ENCODE measurements at places on chromosomes 1 and 21.

DNA sequence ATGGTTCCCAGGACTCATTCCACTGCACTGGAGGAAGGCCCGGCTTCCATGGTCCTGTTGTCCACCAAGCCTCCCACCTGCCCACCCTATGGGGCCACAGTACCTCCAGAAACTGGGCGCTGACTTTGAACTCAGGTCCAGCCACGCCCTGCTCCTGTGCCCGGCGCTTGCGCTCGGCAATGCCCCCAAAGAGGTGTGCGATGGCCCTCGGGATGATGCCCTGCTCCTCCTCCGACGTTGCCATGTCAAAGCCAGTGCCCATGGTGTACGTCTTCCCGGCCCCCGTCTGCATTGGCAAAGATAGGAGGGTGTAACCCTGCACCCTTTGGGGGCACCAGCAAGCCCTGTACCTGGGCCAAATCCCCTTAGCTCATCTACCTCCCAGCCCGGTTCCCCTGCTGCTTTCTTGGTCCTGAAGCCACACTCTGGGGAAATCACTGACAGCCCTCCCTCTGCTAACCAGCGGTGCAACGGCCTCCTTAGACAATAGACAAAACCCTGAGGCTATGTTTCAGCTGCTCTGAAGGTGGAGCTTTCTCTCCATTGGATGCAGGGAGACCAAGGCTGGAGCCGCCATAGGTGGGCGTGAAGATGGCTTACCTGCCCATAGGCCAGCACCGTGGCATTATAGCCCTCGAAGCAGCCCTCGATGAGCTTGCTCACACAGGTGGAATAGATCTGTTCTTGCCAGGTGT is 14.7 kb downstream of the KIF21B start:
- no peak for DNase-seq

- DNase-seq, result no peak
Observed at GRCh38 chr1:31781138-31781755, 17.1 kb upstream of the ADGRB2 start.

DNA sequence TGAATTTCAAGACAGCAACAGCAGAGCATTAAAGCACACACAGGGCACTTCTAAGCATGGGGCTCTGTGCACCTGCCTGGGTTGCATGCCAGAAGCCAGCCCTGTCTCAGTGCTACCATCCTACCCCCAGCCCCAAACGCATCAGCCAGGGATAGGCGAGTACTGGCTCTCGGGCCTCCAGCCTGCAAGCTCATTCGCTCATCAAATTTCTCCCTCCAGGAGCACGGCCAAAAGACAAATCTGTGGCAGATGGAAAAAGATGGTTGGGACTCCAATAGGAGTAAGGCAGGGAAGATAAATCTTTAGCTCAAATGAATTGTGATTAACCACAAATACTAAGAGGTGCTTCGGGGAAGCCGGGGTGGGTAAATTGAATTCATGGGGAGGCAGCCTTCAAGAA is 189.6 kb downstream of the KAZN start:
- no peak for DNase-seq

DNA sequence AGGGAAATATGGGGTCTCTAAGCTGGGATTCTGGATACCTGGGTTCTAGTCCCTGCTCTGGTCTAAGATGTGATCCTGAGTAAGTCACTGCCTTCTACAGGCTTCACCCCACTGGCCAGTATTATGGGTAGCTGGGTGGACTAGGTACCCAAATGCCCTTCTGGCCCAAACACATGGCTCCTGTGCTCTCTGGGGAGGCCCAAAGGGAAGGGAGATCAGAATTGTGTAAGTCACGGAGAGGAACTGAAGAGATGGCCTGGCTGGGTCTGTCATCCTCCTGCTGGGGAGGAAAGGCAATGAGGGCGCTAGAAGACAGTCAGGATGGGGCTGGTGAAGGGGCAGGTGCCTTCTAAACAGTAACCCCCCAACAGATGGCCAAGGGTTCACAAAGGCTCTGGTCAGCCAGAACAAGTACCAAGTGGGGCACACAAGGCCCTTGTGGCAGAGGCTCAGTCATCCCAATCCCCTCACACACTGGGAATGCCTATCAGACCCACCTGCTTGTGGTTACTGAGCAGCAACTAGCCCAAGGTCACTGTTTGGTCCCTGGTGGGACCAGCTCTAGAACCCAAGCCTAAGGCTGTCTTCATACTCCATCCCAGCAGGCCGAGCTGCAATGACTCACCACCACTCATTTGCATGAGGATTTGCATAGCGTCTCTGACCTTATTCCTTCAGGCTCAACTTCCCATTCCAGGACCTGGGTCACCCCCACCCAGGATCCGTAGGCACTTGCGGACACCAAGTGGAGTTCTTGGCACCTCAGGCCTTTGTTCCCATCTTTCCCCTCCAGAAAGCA is 9.2 kb downstream of the MEF2D start:
- no peak for DNase-seq

DNA sequence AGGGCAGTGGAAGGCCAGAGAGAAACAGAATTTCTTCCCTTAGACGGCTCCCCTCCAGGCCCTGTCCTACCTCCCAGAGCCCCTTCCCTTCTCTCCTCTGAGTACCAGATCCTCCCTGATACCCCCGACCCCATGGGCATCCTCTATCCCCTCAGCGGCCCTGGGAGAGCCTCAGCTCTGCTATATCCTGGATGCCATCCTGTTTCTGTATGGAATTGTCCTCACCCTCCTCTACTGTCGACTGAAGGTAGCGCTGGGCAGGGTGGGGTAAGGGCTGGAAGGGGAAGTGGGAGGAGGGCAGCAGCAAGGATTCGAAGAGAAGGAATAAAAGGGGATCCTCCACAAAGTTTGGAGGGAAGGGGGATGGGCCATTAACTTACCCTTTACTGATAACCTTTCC is 2.7 kb downstream of the FCER1G start:
- no peak for DNase-seq

- DNase-seq, result no peak
Observed at GRCh38 chr1:60228041-60228491, 154.5 kb upstream of the C1orf87 start.

DNA sequence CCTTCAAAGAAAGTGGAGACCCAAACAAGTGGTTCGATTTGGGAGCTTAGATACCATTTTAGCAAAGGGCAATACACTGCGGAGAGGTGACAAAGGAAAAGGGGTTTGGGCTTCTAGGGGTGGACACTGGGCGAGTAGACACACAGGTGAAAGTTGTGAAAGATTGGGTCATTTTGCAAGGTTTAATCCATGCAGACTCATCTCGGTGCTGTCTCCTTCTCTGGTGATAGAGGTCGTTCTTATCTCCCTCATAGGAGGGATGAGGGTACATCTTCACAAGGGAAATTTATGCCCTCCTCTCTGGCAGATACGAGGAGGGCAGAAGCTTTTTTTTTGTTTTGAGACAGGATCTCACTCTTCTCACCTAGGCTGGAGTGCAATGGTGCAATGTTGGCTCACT is 6.4 kb upstream of the IGSF5 start:
- no peak for DNase-seq

DNA sequence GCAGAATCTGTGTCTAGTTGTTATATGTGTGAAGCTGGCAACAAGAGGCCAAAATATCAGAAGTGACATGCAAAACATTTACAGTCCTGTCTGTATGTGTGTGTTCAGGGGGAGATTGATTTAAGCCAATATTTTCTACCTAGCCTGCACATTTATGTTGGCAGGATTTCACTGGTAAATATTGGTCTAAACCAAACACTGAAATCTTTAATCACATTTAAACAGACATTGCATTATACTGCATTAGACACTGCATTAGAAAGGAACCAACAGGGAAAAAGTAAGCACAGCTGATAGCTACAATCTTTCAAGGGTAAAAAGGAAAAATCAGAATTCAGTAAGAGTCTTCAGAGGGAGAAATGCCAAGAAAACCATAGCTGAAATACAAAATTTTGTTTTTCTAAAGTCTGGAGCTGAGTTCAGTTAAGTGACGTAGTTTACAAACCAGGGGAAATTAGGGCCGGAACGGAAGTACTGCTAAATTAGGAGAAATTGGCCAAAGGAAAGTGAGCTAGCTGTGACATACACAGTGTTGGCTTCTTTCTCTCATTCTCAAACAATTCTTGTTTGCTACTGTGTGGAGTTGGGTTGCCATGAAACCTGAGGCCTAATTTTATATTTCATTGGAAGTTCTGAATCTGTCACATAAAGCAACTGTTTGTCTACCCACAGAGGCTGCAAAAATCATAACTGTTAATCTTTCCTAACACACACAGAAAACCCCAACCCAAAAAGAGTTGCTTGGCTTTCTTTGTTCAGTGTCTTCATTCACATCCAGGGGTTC is 217.3 kb upstream of the SGIP1 start:
- no peak for DNase-seq

DNA sequence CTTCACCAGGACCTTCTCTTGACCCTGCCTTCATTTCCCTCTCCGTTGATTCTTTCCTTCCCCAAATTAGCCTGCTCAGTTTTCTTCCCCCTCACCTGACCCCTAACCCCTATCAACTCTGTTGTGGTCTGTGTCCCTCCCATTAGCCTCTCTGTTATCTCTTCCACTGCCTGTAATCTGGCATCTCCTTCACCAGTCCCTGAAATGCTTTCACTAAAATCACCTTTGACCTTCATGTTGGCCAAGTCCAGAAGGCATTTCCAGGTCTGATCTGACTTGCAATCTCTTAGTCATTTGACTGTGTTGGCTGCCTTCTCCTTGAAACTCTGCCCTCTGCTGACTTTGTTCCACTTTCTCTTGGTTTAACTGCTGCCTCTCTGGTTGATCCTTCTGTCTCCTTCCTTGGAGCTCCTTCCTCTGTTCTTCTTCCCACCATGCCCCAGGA is 28.2 kb downstream of the ATP8B2 start:
- DNase-seq, result no peak

DNA sequence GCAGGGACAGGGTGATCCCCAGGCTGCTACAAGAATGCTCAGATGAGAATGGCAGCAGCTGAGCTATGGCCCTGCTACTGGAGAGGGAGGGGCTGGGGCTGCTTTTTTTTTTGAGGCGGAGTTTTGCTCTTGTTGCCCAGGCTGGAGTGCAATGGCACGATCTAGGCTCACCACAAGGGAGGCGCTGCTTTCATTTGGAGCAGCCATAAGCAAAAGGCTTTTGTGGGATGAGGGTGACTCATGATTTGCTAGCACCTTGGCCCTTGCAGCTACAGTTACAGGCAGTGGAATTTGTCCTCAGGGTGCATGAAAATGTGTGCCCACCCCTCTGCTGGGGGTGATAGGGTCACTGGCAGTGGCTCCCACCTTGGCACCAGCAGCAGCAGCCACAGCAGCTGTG is 32.4 kb upstream of the CYP4A22 start:
- no peak for DNase-seq

DNA sequence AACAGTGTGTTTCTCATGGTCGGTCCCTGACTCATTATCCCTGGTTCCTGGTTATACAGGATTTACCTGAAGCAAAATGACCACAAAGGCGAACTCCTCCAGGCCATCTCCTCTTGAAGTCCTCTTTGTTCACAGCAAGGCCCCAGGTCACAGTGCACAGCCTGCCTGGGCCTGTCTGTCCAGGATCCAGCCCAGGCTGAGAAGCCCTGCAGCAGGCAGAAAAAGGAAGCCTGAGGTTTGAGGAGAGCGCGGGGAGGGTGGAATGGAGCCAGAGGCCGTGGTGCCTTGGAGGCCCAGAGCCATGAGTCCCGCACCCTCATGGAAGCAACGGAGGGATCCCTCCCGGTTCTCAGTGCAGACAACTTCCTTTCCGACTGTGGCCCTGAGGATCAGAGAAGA is 136.8 kb upstream of the IRF2BP2 start:
- DNase-seq, result no peak

- no peak for DNase-seq
Observed at GRCh38 chr1:966704-967300, 520 bp downstream of the PLEKHN1 start.

GRCh38 chr1:67883069-67883468 is 49.8 kb upstream of the GNG12 start:
- peak; percentile 14 for DNase-seq

GRCh38 chr1:54931275-54931840 is 44.4 kb upstream of the DHCR24 start:
- no peak for DNase-seq

GRCh38 chr1:26723013-26723991 is 27.5 kb downstream of the ARID1A start:
- peak; percentile 96 for DNase-seq

DNA sequence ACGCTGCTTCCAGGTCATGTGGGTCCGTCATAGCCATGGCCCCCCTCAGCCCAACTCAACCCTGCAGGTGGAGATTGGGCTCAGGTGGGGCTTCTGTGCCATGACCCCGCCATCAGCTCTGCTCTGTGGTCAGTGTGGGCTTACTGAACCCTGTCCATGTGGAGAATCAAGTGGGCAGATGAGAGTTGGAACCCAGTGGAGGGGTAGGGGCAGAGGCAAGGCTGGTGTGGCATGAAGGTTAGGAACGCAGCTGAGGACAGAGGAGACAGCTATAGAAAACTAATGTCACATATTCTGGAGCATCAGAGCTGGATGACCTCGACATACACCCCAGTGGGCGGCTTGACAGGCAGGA is 355.9 kb downstream of the PTPRU start:
- DNase-seq, result no peak

- DNase-seq, result peak; percentile 89
Observed at GRCh38 chr1:210373878-210374599, 45.3 kb downstream of the HHAT start.
